ENCODE measurements at places on chromosomes 5 and 9.

GRCh38 chr5:138655530-138656190 lies 80.5 kb upstream of the HSPA9 start:
- no peak for DNase-seq

GRCh38 chr9:109969011-109969410 lies 189.0 kb downstream of the PALM2AKAP2 start:
- no peak for DNase-seq

DNA sequence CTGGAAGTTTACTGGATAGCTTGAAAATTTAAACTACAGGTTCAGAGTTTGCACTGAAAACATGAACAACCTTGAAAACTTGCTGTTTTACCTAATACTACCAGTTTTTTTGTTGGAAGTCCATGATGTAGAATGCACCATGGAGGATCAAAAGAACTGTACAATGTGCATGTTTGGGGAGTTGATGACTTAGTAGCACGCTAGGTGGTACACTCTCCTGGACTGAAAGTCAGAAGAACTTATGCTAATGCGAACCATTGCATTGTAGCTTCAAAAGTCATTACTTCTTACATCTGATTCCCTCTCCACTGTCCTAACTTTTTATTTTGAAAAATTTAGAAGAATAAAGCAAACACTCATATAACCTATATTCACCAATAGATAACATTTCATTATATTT lies 211.0 kb downstream of the OSTF1 start:
- DNase-seq: no peak

DNA sequence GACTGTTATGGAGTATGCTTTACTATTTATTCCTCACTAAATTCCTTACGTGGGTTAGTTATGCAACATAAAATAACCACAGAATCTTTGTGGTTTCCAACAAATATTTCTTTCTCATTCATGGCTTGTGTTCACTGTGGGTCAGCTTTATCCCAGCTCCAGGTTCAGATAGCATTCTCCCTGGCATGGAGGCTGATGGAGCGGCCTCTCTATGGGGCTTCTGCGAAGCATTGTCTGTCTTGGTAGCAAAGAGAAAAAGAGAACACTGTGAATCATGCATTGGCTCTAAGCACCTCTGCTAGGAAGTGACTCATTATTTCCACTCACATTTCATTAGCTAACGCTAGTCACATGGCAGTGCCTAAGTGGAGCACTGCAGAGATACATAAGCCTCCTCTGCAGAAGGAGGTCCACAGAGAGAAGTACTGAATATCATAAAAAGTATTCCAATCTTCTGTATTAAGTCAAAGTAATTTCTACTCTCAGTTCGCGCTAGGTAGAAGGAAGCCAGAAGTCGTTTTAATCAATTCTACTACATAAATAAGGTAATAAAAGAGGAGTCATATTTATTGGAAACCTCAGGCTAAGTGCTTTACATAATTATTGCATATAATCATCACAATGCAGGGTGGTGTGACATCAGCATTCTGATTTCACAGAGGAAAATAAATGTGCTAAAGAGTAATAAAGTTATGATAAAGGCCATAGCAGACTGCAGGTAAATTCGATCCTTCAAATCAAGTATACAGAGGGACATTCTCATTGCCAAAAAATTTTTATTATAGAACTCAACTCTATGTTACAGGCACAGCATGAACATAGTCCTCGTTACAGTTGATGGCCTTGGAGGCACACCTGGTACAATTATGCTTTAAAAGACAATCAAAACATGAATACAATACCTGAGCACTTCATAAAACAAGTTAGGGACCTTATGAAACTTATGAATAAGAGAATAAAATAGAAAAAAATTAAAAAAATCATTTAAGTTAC lies 531.1 kb downstream of the CETN3 start:
- DNase-seq: no peak

DNA sequence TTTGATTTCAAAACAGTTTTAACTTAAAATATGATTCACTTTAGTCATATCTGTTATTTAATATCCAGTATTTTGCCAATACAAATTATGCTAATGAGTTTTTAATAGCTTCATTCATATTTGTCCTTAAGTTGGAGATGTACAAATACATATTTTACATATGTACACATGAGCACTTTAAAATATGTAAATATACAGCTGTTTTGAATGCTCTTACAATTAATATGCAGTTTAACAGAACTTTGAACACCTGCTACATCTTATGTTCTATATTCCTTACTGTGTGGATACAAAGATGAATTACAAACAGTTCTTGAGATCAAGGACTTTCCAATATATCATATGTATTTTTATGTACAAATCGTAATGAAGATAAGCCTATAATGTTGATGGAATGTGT lies 74.0 kb downstream of the CHSY3 start:
- DNase-seq: no peak

DNA sequence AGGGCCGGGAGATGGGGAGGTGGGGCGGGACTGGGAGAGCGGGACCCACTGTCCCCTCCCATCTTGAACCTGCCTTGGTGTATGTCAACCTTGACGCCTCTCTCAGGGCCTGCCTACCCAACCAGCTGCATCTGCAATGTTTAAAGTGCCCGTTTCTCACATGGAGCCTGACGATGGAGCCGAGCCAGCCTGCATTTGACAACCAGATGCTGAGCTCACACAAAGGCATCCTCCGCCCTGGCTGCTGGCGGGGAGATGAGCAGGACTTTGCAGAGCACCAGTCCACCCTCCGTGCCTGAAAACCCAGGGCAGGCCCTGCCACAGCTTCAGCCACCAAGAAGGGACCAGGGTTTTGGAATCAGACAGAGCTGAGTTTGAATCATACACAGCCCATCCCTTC lies 141.1 kb upstream of the SMIM23 start:
- DNase-seq: no peak

- DNase-seq: no peak
Measured at GRCh38 chr9:116724123-116724522, 37.0 kb downstream of the TRIM32 start.

- no peak for DNase-seq
Measured at GRCh38 chr5:106288979-106289378, 1381.8 kb downstream of the EFNA5 start.

DNA sequence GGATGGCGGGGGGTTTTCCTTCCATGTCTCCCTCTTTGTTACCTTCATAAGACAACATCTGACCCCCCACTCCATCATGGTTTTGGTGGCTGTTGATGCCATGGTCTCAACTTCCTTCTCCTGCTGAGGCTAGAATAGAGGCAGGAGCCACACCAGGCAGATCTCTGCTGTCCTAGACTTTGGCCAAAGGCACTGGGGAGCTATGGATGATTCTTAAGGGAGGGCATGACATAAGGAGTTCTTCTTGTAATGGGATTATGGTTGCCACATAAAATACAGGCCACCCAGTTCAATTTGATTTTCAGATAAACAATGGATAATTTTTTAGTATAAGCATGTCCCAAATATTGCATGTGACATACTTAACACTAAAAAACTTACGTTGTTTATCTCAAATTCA lies 52.2 kb upstream of the IER5L start:
- no peak for DNase-seq

GRCh38 chr5:61678966-61679365 lies 346.9 kb downstream of the ZSWIM6 start:
- DNase-seq: no peak

GRCh38 chr5:179668391-179668790 lies 12.4 kb downstream of the CBY3 start:
- peak; percentile 71 for DNase-seq

GRCh38 chr9:119861842-119862241 lies 492.6 kb upstream of the BRINP1 start:
- DNase-seq: no peak

DNA sequence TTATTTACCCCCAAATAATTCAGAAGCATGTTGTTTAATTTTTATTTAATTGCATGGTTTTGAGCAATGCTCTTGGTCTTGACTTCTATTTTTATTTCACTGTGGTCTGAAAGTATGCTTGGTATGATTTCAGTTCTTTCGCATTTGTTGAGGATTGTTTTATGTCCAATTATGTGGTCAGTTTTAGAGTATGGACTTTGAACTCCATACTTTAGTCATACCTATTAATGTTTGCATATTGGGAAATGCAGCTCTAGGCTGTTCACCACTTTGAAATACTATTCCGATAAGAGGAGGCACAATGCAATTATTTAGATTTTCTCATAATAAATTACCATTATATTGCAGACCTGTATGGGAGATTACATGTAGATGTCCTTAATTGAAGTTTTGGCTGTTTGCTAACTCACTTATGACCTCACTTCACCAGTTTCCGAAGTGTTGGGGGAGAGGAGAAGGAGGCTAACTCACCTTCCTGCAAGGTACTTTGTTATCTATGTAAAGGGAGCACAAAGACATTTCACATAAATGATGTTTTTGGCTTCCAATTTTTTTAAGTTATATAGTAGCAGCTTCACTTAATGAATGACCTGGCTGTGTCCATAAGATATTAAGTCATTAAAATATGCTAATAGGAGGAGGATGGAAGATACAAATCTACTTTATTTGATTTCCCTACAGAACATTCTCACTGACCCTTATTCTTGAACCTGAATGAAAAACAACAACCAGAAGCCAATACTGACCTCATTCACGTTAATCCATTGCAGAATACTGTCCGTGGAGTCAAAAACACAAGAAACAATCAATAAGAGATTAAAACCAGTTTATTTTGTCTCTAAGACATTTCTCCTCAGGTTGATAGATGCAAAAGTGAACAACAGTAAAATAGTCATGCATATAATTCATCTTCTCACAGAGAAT lies 970.3 kb upstream of the ARRDC3 start:
- DNase-seq: no peak

GRCh38 chr5:33317271-33317670 lies 123.5 kb upstream of the TARS1 start:
- DNase-seq: no peak

GRCh38 chr9:81032831-81033230 lies 656.5 kb downstream of the TLE1 start:
- no peak for DNase-seq

GRCh38 chr5:98564836-98565235 lies 208.6 kb upstream of the RGMB start:
- no peak for DNase-seq

GRCh38 chr9:129746092-129746777 lies 6.6 kb downstream of the PTGES start:
- no peak for DNase-seq

GRCh38 chr5:112915831-112916230 lies 6.2 kb downstream of the REEP5 start:
- DNase-seq: no peak

GRCh38 chr5:130520211-130520610 lies 615.9 kb downstream of the CHSY3 start:
- DNase-seq: no peak

GRCh38 chr5:4563400-4563799 lies 576.7 kb upstream of the ADAMTS16 start:
- no peak for DNase-seq

- DNase-seq: no peak
Measured at GRCh38 chr5:170308686-170309085, 11.1 kb upstream of the LCP2 start.

GRCh38 chr5:136413196-136413595 lies 47.9 kb upstream of the TRPC7 start:
- no peak for DNase-seq

DNA sequence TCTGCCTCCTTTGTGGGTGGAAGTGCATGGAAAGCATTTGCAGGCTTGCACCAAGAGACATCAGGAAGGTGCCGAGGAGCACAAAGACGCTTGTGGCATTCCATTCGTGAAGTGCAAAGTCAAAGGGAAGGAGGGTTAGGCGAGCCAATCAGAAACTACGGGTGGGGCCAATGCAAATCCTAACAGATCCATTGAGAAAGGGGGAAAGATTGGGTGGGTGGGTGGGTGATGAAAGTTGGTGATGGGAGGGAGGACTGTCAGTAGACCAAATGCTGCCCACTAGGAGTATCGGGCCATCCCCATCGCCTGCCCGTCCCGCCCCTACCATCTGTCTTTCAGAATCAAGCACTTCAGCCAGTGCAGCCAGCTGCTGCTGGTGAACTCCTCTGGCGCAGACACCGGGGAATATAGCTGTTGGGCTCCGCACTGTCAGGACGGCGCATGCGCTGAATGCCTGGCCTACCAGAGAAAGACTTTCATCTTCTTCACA lies 17.1 kb upstream of the ANXA6 start:
- DNase-seq: no peak

DNA sequence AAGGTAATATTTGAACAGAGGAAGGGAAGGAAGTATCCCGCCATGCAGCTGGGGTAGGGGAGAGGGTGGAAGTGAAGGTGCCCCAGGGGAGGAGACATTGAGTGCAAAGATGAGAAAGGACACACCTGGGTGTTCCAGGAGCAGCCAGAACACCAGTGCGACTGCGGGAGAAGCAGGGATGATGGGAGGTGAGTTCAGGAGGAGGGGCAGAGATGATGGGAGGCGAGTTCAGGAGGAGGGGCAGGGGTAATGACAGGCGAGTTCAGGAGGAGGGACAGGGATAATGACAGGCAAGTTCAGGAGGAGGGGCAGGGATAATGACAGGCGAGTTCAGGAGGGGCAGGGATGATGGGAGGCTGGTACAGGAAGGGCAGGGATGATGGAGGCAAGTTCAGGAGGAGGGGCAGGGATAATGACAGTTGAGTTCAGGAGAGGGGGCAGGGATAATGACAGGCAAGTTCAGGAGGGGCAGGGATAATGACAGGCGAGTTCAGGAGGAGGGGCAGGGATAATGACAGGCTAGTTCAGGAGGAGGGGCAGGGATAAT lies 17.2 kb upstream of the SPOCK1 start:
- DNase-seq: no peak

DNA sequence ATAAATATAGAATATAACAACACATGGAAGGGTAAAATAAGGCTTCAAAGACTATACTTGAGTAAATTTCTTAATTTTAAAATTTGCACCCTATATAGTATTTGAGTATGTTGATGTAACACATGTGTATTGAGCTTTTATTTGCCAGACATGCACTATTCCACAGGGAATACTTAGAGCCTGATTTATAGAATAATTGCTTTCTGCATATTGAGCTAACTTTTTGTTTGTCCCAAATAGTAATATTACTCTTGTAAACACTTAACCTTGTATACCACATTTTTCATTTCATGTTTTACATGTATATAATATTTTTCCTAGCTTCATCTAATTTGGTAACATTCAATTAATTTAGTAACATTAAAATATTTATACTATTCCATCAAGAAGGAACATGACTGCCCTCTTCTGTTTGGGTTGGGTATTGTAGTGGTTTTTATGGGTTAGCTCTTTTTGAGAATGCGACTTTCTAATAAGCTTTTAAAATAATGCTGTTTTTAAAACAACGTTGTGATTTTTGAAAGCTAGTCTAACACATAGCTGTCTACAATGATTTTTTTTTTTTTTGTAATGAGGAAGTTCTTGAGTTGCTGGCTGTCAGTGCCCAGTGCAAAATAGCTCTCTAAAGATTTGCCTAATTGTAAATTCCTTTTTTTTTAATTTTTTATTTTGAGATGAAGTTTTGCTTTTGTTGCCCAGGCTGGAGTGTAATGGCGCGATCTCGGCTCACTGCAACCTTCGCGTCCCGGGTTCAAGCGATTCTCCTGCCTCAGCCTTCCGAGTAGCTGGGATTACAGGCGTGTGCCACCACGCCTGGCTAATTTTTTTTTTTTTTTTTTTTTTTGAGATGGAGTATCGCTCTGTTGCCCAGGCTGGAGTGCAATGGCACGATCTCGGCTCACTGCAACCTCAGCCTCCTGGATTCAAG lies 4.8 kb downstream of the SUB1 start:
- DNase-seq: peak; percentile 77

- DNase-seq: no peak
Measured at GRCh38 chr9:98022447-98022846, 34.1 kb upstream of the NANS start.

GRCh38 chr9:92720209-92720765 lies 44.3 kb downstream of the BICD2 start:
- DNase-seq: no peak

- DNase-seq: peak; percentile 47
Measured at GRCh38 chr5:147887026-147887627, 8.6 kb downstream of the SCGB3A2 start.

GRCh38 chr9:124392871-124393460 lies 22.3 kb downstream of the PSMB7 start:
- DNase-seq: no peak

All from inflammatory macrophage (primary cell).